ENCODE measurements at places on chromosomes 6 and 20. TPM values are rescaled to one million over a fixed set of nuclear protein-coding genes. Genes with fewer than 3 reads are reported as not detected.
A peak's percentile ranks its signal among the peaks of the same experiment; 100 is the strongest.

FAM162B gene
- total RNA-seq = not detected

EEF1E1 gene
- 119 TPM for total RNA-seq

SLC17A3 gene
- not detected for total RNA-seq

MAPK13 gene
- 0.13 TPM for total RNA-seq

BPIFB4 gene
- total RNA-seq = not detected

CTAGE9 gene
- not detected for total RNA-seq

MYB gene
- 3.3 TPM for total RNA-seq

DNA sequence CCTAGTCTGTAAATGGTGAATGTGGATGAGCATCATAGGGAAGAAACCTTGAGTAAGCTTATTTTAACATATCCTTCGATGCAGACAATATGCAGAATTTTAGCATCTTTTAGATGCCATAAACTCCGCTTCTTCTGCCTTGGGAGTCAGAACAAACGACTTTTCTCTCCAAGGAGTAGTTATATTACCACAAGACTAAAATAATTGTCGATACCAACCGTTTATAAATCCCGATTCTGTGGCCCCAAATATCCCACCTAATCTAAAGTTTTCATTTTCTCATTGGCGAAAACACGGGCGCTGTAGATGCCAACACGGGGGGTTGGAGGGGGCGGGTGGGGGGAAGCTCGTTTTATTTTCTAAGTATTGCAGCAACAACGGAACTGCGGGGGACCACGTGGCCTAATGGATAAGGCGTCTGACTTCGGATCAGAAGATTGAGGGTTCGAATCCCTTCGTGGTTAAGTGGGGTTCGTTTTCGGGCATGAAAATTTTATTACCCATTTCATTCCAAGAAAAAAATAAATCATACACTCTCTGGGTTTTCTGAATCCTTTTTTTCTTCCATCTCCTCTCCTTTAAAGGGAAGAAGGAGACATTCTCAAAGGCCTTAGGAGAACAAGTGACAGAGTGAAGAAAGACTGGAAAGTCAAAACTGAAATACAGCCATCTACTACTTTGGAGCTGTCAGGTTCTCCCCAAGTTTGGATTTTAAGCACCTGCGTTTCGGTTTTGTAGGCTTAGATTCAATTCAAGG lies 65.5 kb upstream of the BTN3A2 start:
- peak; percentile 51 for DNase-seq

DNA sequence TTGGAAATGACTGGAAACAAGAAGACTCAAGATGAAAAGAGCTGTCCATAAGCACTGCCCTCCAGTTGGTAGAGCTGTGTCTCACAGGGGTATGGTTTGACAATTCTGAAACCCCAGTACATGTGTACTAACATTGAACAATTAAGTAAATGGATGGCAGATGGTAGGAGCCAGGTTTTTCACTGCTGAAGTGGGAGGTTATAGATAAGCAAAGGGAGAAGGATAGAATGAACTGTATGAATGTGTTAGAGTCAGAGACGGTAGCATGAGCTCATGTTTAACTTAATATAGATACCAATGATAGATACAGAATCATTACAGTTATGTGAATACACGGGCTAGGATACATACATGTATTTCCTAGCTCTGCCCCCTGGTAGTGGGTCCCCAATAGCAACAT lies 95.0 kb upstream of the SIRPA start:
- no peak for DNase-seq

DNA sequence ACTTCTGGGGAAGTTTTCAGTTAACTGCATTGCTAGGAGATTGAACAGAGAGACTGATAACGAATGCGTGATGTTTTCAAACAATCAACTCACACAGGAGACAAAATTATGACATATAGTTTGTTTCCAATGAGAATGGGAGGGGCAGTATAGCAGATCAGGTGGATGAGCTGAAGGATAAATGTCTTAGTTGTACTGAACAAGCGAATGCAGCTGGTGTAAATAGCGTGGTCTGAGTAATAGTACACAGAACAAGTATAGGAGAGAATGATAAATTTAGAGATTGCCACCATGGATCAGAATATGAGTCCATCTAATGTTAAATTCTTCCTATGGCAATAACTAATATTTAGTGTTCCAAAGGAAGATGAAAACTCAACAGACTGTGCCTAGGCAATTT lies 858.6 kb downstream of the EYS start:
- DNase-seq = no peak
